ENCODE measurements at places on chromosomes 12 and 14.

DNA sequence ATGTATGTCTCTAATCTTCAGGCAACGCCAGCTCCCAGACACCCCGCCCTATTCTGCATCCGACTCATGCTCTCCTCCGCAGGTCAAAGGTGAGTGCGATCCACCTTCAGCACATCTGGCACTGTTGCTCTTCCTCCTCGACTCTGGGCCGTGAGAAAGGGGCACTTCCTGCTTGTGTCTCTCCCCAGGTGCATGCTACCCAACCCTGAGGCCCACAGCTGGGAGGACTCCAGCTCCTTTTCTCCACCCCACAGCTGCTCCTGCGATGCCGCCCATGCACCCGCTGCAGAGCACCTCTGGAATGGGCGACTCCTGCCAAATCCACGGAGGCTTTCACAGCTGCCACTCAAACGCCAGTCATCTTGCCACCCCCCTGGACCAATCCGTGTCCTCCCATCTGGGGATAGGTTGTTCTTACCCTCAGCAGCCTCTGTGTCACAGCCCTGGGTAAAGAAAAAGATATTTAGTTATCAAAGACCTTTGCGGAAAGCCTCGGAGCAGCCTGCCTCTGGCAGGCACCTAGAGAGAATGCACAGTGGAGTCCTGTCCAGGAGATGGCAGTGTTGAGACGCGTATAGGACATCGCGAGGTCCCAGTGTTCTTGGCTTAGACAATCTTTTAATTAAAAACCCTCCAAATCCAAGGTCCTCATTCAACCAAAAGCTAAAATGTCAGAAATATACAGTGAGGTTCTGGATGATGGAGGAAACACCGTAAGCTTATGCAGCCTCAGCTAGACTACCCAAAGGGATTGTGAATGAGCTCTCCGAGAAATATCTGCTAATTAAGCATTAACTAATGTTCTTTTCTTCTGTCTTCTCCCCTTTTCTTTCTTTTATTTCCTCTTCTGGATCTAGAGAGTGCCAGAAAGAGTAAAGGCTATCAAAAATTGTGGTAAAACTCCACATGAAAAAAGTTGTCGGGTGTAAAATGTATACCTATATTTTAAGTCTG, 54.3 kb downstream of the MYRFL start:
- peak; percentile 74 for DNase-seq

GRCh38 chr12:120977531-120978295, 630 bp upstream of the HNF1A start:
- DNase-seq, result no peak

DNA sequence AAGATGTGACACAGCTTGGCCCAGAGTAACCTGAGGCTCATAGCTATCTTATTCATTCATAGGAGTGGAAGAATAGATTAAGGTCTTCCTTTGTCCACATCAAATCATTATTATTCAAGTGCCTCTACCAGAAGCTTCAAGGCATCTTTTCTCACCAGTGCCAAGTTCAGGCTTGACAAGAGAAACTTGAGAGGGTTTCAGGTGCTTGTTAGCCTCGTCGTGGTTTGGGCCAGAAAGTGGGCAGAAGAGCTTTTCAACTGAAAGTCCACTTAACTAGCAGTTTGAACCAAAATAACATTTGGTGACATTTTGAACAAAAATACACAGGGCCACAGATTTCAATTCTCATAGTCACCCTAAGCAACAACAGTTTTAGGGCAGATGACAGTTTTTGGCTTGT, 1184.2 kb downstream of the FLRT2 start:
- DNase-seq, result no peak

GRCh38 chr12:30794591-30795409, 40.0 kb upstream of the CAPRIN2 start:
- DNase-seq, result no peak

DNA sequence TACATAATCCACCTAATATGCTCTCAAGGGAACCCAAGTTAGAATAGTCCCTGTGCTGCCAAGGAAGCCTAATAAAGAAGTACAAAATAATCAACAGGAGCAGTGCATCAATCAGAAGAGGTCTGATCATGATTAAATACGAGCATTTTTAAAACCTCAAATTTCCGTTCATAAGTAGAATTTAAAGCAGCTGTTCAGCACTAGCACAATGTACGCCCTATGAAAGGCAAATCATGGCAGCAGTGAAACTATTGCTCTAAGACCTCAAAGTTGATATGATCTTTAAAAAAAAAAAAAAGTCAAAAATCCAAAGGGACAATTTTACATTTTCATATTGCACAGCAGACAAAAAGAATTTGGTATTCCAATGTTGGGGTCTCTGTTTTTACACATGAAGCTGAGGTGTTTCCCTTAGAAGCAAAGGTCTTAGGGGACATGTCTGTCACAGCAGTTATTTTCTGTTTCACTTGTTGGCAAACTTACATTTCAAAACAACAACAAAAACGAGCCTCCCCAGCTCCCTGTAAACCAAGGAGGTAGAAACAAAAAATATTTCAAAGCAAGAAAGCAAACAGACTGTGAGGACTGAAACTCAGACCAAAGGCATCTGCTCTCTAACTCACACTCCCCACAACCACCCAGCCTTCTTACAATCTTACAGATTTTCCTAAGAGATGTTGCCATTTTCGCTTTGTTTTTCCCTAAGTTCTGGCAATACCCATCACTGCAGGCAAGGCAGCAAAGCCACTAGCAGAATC, 28.2 kb downstream of the SOX5 start:
- no peak for DNase-seq

DNA sequence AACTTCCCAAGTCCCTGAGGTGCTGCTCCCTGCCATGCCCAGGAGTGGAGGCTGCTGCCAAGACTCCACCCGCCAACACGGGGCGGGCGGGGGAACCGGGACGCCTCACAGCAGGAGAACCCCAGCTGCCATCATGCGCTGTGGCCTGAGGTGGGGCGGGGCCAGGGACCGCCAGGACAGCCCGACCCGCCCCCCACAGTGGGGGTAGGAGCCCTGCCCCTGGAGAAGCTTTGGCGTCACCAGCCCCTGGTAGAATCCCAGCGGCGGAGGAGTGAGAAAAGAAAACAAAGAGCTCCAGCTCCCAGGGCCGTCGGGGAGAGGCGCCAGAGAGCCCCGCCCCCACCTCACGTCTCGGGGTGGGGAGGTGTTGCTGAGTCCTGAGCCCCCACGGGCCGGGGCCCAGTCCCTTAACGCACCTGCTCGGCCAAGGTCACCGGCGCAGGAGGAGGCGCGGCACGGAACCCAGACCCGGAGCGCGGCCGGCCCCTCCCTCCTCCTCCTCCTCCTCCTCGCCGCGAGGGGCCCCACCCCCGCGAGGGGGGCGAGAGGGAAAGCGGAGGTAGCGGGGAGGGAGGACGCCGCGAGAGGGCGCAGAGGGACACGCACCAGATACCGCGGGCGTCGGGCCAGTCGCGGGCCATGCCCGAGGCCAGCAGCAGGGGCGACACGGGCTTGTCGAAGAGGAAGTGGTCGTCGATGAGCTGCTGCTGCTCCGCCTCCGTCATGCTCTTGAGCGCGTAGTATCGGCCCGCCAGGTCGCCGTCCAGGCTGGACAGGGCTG, 1.8 kb downstream of the CKB start:
- DNase-seq, result peak; percentile 68

- DNase-seq, result no peak
These were observed 66.5 kb upstream of the MON2 start for GRCh38 chr12:62400135-62400534.

GRCh38 chr14:50082308-50082742, 34.0 kb downstream of the VCPKMT start:
- DNase-seq, result no peak
